NCI-H1048 (cell line): ENCODE measurements at places on chromosomes 6 and 20.

DNA sequence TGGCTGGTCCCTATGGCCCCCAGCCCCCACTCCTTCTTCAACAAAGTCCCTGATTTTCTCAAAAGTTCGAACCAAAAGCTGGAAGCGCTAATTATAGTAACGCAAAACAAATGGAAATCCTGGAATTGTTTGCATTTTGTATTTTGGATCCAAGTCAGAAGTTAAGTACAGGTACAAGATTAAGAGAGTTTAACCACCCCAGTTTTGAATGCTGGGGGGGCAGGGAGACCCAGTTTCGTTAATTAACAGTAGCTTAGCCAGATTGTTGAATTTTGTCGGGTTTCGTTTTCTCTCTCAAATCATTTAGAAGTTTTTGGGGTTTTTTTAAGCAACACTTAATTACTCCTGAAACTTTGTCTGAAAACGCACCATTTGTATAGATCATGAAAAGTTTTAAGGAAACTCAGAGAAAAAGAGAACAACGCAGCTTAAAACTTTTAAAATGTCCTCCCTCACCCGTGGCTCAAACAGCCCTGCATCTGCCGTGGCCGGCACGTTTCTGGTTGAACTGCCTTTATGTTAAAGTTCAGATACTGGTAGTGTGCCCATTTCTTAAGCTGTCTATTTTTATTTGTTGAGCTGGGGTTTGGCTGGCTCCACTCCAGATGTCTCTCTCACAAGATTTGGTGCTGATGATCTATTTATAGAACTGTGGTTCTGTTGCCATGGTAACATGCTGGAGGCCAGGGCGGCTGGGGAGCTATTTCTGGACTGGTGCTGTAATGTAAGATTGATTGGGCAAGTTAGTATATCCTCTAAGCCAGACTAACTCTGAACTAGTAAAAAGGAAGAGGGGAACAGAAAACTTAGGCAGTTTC, 55.0 kb downstream of the GNAS start:
- peak; percentile 51 for DNase-seq

- no peak for DNase-seq
These were observed 48.1 kb downstream of the DUSP22 start for GRCh38 chr6:340186-340955.

DNA sequence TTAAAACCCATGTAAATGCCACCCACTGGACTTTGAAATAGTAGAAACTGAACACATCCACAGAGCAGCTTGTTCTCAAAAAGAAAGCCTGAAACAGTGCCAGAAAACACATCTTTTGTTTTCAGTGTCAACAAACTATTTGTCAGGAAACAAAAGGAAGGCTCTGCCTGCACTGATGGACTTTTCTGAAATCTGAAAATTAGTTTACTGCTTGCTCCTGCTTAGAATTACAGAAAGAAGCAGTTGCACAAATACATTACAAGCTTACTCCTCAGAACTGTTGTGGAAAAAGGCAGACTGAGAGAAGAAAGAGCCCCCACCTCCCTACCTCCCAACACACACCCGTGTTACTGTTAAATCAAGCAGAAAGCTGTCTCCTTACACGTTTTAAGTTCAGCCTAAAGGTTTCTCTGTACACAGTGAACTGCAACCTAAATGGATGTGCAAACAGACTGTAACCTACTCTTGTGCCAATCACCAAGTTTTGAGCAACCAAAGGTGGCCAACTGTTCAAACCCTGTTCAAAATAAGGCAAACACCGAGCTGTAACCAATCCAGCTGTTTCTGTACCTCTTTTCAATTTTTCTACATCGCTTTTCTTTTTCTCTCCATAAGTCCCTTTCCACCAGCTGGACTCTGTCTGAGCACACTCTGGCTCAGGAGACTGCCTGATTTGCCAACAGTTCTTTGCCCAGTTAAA, 43.7 kb downstream of the FRK start:
- no peak for DNase-seq

DNA sequence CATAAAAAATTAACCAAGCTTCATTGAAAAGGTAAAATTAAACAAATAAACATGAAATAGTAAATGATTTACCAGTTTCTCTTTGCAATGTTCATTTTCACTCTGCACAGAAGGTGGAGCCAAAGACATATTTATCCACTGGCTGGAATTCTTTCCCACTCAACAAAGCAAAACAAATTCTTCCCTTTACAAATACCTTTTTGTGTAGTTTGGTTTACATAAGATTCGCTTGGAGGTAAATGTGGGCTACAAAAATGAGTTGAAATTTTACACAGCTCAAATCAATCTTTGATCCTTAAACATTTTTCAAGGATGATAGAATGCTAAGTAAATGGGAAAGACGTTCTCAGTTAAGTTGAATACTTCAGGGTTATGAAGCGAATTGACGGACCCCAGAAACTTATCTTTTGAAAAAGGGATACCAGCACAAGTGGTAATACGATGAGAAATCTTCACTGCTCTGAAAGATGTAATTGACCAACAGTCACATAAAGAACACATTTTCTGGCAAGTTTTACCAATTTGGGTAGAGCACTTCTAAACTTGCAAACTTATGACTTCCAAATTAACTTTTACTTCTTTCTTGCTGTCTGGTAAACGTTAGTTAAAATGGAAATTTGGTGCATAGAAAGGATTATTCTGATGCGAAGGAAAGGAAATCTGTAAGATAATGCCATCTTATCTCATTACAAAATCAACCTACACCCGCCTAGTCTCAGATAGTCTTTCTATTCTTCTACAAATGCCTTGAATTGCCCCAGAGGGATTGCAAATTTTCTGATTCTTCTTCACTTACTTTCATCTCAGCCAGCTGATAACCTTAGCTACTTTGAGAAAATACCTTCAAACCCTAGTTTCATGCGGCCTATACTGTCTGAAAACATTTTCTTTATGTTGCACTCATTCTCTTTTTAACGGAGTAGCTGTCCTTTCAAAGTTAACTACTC, 4.7 kb upstream of the GJA1 start:
- no peak for DNase-seq

GRCh38 chr6:138529478-138529877, 30.2 kb upstream of the NHSL1 start:
- no peak for DNase-seq

- no peak for DNase-seq
These were observed 7.4 kb downstream of the OSER1 start for GRCh38 chr20:44203161-44203560.

DNA sequence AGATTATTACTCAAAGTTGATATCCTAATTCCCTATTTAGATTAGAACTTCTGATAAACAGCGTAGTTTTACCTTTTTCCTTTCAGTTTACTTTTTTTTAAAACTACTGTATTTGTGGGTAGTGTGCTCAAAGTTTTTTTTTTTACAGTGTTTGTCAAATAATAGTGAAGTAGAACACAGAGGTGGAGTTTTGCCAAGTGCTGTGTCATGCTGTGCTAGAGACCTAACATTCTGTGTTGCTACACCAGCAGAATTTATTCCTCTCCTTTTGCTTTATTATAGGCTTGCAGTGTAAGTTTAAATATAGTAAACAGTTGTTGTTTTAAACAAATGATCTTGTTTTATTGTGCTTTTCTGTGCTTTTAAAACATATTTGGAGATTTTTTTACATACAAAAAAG, 125.4 kb downstream of the HIVEP1 start:
- DNase-seq = no peak

DNA sequence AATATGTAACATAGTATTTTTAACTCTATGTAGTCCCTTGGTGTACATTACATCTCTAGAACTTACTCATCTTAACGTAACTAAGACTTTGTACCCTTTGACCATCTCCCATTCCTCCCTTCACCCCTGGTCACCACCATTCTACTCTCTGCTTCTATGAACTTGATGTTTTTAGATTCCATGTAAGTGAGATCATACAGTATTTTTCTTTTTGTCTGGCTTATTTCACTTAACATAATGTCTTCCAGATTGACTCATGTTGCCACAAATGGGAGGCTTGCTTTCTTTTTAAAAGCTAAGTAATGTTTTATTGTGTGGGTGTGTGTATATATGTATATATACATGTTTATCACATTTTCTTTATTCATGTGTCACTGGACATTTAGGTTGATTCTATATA, 55.8 kb downstream of the TMEM200A start:
- no peak for DNase-seq

- no peak for DNase-seq
These were observed 143.1 kb downstream of the CDH26 start for GRCh38 chr20:60101201-60101890.

DNA sequence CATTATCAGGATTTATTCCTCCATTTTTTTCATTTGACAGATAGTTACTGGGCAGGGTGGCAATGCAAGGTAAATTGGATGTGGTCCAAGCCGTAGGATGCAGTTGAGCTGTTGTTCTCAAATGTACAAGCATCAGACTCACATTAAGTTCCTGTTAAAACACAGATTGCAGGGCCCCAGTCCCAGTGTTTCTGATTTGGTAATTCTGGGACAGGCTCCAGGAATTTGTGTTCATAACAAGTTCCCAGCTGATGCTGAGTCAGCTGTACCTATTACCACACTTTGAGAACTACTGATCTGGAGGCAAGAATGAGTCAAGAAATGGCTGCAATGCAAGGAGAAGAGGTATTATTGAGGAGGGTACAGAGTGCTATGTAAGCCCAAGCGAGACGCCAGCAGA, 11.7 kb downstream of the TMEM244 start:
- no peak for DNase-seq

DNA sequence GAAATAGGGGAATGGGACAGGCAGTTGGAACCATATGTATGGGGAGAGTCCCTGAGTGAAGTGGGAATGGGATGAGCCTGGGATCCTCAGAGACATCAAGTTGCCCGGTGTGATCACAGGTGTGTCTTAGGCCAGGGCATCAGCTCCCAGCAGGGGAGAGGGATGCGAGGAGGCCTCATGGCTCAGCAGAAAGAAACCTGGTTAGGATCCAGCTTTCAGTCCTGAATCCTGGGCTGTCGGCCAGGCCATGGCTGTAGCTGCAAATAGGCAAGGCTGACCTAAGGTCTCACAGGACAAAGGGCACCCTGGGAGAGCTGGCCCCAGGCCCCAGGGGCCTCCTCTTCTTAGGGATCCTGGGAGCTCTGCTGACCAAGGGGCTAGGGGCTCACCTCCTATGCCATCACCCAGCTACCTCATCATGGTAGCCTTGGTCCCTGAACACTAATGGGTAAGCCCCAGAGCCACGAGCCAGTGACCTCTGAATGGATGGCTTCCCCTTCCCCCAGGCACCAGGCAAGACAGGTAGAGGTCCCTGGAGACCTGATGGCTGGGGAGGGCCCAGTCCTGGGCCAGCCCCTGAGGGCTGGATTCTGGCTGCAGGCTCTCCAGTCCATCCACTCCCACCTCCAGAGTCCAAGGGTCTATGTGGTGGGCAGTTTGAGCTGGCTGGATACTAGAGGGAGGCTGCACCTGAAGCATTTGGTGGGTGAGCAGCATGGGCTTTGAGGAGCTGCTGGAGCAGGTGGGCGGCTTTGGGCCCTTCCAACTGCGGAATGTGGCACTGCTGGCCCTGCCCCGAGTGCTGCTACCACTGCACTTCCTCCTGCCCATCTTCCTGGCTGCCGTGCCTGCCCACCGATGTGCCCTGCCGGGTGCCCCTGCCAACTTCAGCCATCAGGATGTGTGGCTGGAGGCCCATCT, at the start of gene SLC22A7:
SLC22A7 (plus strand) TSS at position 617 of the 921 bp plus-strand sequence; CDS start at position 716, 99 bp downstream.
- DNase-seq = no peak

- no peak for DNase-seq
These were observed 1.1 kb downstream of the ZNF165 start for GRCh38 chr6:28081486-28081751.

DNA sequence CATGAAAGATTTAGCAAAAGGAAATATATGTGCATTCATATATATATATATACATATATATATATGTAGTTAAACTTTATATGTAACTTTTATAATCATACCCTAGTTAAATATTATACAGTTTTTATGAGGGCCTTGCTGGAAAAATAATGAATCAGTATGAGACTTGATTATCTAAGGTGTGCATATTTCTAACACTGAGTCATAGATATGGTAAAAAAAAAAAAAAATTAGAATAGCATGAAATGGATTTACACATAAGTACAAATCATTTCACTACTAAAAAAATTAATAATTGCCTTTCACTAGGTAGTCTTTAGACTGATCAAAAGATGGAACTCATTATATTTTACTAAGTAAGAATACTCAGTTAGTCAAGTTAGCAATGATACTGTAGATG, 51.3 kb upstream of the DST start:
- no peak for DNase-seq

- DNase-seq = no peak
These were observed 285.3 kb upstream of the MANEA start for GRCh38 chr6:95292011-95292410.

DNA sequence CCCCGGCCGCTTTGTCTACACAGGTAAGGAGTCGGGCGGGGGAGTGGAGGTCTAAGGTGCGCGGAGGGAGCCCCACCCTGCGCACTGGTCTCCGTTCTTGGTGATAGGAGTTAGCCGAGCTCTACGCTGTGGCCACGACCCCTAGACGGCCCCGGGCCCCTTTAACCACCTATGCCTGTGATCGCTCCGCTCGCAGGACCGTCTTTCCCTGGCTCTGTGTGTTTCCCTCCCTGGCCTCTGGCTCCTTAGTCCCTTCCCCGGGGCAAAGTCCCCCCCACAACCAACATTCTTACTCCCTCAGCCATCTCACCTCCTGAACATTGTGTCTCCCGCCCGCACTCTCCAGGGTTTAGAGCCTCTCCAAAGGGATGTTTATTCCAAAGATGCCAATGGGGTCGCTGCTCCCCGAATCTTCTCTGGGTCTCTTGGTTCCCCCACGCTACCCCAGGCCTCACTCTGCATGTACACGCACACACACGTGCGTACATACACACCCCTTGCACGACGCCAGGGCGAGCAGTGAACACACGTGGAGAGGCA, 50.4 kb downstream of the CPXM1 start:
- no peak for DNase-seq

- peak; percentile 84 for DNase-seq
These were observed 29.8 kb downstream of the SYNJ2 start for GRCh38 chr6:158011478-158011920.

DNA sequence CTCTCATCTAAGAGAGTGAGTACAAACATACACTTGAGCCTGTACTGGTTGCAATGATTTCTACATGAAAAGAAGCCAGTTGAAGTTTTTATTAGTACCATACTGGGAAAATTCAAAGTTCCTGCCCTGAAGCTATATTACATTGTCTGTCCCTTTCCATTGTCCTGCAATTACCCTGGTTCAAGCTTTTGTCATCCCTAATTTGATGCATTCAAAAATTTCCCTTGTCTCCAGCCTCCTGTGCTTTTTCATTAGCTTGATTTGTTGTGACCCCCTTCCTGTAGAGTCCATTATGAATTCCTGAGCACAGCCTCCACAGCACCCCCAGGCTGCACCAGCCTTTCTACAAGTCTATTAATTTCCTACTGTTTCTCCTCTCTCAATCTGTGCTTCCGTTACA, 46.4 kb downstream of the VGLL2 start:
- DNase-seq = no peak

GRCh38 chr6:108652375-108652774, 91.7 kb downstream of the FOXO3 start:
- no peak for DNase-seq
